Activated CD4-positive, alpha-beta T cell treated with anti-CD3 and anti-CD28 coated beads, Interleukin-2, Interleukin-6, amounts not matched to agents 100 ng/mL and 50 ng/mL, durations not matched to agents 16 hours and 8 hours (primary cell): ENCODE measurements at places on chromosomes 1 and 21.
A peak's percentile ranks its signal among the peaks of the same experiment; 100 is the strongest.

- no peak for DNase-seq
Observed at GRCh38 chr1:19163261-19163660, 46.8 kb downstream of the UBR4 start.

DNA sequence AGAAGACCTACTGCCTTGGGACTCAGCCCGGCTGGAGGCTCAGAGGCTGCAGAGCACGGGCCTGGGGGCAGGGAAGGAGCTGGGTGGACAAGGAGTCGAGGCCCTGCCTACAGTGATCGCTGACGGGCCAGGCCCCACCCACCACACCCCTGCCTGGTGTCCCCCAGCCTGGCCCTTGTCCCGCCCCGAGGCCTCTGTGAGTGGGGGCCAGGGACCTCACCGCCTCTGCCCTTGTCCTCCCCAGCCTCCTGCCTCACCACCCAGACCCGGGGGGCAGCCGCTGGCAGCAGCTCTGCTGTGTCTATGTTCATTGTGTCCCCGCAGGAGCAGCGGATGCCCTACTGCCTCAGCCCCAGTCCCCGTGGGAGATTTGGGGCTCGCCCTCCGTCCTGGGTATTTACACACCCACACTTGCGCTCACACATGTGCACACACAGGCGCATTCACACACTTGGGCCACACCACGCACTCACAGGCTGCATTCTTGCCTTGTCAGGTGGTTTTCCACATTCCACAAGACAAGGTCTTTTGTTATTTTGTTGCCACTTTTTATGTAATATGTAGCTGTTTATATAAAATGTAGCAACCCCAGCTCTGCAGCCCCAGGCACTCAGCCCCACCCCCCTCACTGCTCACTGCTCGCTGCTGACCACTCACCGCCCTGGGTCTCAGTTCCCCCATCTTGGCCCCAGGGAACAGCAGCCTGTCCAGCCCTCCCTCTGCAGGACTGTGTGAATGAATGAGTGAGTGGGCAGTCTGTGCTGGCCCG, 7.3 kb downstream of the PFKL start:
- no peak for DNase-seq

GRCh38 chr1:34978921-34979320, 6.2 kb downstream of the TMEM35B start:
- DNase-seq = no peak

- no peak for DNase-seq
Observed at GRCh38 chr1:219120624-219121544, 52.8 kb upstream of the LYPLAL1 start.

- DNase-seq = peak; percentile 3
Observed at GRCh38 chr1:99004254-99004860, 304 bp downstream of the PLPPR5 start.

DNA sequence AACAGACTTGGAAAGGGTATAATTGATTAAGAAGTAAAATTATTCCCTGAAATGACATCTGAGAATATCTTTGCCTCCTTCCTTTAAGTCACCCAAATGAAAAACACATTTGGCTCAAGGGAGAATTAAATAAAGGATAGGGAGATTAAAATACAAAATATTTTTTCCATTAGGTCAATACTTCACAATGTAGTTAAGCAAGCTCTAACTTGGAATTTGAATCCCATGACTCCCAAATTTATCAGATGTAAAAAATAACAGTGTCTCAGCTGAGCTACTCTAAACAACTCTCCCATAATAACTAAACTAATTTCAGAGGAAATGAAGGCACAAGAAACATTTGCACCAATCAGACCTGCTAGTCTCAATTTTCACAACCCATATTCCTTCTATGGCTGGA, 6.5 kb upstream of the NMNAT2 start:
- no peak for DNase-seq

DNA sequence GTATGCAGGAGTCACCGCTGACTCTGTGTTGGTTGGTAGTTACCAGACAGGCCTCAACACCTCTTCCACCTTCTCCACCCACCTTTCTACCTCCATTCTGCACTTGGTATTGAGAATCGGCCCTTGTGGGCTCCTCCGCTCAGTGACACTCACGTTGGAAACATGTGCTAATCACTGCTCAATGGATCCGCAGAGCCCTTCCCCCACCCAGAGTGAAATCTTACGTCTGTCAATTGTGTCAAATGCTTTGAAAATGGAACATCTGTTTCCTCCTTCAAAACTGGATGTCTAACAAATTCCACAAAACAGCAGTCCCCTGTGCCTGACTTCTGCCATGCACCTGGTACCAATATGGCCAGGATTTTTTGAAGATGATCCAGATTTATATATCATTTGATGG, 65.5 kb upstream of the NRIP1 start:
- no peak for DNase-seq

GRCh38 chr21:39153373-39153772, 29.9 kb downstream of the PSMG1 start:
- peak; percentile 7 for DNase-seq

DNA sequence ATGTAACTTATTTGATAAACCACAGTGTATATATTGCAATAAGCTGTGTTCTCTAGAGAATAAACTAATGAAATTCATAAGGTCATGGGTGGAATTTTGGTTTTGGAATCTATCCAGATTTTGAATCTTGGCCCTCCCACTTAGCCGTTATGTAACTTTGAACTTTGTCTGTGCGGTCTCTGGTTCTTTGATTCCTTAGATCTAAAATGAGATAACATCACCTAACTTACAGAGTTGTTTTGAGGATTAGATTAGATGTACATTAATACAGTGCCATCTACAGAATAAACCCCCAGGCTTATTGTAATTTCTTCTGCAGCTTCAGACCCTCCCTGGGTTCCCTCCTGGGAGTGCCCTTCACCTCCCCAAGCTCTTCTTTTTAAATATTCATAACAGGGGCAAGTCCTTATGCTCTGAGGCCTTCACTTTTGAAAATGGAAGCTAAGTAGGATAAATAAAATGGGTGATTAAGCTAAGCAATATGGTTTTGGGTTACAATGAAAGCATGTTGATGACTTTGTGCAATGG, 124.3 kb downstream of the ATG4C start:
- DNase-seq = no peak

GRCh38 chr1:5404412-5405203, 587.6 kb downstream of the NPHP4 start:
- DNase-seq = no peak

GRCh38 chr1:70207492-70207891, 2.1 kb upstream of the LRRC40 start:
- DNase-seq = no peak

- DNase-seq = no peak
Observed at GRCh38 chr1:40606978-40607377, 58.5 kb downstream of the RIMS3 start.

DNA sequence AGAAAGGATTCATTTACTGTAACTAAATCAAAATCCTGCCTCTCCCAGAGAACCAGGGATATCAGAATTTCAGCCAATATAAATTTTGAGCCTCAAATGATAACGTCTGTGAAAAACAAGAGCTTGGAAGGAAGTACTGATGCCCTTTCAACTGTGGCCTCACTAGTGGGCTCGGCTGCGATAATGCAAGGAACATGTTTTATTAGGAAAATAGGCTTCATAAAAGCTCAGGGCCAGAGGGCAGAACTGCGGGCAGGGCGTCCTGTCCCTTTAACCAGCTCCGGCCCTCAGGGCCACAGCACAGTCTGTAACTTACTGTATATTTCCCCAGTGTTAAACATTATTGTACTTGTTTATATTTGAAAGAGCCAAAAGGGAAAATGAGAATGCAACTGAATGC, 122.0 kb downstream of the PEX14 start:
- no peak for DNase-seq

- no peak for DNase-seq
Observed at GRCh38 chr1:172185211-172185610, 235.3 kb upstream of the C1orf105 start.

DNA sequence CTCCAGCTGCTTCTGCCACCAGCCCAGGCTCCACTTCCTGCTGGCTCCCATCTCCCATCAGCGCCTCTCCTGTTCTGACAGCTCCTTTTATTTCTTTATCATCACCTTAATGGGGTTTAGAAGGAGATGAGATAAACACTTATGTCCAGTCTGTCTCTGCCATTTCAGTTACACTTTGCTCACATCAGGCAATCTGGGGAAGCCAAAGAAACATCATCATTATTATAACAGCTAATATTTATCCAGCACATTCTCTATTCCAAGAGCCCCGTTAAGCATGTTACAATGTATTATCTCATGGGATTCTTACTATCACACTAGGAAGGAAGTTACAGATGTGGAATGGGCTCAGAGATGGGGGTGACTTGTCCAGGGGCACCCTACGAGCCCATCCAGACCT, 31.2 kb downstream of the DMRTB1 start:
- no peak for DNase-seq

DNA sequence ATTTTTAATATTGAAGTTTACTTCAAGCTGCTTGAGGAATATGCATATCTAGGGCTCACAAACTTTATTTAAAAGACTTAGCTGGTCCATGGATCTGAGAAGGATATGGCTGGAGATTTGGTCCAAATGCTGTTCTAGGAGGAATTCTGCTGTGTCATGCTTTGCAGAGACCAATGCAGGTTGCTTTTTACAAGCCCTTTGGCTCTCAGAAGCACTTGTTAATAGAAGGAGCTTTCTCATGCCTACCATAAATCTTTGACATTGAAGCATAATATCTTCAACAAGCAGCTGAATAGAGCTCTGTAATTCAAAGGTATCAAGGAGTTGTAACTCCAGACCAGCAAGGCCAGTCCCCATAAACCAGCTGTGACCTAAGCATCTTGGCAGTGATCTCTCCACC, 299.1 kb downstream of the HHAT start:
- DNase-seq = no peak

GRCh38 chr1:64574301-64574700, 104.4 kb downstream of the CACHD1 start:
- DNase-seq = no peak

- DNase-seq = peak; percentile 4
Observed at GRCh38 chr1:178725466-178726086, 532 bp downstream of the RALGPS2 start.

DNA sequence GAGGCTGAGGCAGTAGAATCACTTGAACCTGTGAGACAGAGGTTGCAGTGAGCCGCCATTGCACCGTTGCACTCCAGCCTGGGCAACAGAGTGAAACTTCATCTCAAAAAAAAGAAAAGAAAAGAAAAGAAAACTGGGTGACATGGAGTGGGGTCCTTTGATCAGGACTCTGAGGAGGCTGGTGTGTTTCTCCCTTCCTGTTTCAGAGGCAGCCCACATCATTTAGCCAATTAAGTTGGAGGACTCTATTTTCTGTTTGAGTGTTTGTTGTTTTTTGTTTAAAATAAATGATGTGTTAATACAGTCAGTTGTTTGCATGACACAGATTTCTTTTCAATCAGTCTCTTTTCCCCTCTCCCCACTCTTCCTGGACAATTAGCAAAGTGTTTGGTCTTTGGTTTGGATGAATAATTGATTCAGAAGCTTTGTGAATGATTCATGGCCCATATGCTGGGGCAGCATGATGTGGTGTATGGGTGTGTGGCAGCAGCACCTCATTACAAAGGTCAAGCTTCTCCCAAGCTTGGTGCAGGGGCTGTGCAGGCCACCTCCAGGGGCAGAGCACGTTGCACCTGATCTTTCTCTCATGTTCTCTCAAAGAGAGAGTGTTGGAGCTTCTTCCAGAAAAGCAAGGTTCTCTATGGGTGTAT, 48.8 kb downstream of the CACNA1E start:
- DNase-seq = no peak

GRCh38 chr1:40749817-40750216, 33.8 kb upstream of the KCNQ4 start:
- no peak for DNase-seq

GRCh38 chr1:1441002-1441888, 5.8 kb downstream of the VWA1 start:
- peak; percentile 68 for DNase-seq

GRCh38 chr21:15141261-15141970, 76.6 kb upstream of the NRIP1 start:
- no peak for DNase-seq
